ENCODE measurements at places on chromosomes 4 and X.
A peak's percentile ranks its signal among the peaks of the same experiment; 100 is the strongest.

- DNase-seq, result no peak
These were observed at the start of gene PRRG1 for GRCh38 chrX:37349221-37350033. Gene PRRG1 (plus strand): TSS chrX:37349364. CDS start chrX:37406250, 56,886 bp downstream.

DNA sequence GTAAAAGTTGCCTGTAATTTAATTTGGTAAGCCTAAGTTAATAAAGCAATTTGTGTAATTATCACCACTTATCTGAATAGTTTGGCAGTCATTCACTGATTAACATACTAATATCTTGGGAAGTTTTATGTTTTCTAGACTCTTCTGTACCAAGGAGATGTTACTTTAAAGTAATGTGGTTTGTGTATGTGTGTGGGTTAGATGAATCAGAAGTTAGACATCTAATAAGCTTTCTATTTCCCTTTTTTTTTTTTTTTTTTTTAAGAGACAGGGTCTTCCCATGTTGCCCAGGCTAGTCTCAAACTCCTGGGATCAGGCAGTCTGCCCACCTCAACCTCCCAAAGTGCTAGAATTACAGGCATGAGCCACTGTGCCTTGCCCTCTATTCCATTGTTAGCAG lies 5.3 kb downstream of the SLAIN2 start:
- no peak for DNase-seq

GRCh38 chrX:9708086-9708485 lies 57.6 kb downstream of the GPR143 start:
- DNase-seq, result no peak

- no peak for DNase-seq
These were observed 156.4 kb downstream of the PPARGC1A start for GRCh38 chr4:23733476-23733875.

GRCh38 chr4:75679876-75680575 lies 6.8 kb upstream of the G3BP2 start:
- no peak for DNase-seq

DNA sequence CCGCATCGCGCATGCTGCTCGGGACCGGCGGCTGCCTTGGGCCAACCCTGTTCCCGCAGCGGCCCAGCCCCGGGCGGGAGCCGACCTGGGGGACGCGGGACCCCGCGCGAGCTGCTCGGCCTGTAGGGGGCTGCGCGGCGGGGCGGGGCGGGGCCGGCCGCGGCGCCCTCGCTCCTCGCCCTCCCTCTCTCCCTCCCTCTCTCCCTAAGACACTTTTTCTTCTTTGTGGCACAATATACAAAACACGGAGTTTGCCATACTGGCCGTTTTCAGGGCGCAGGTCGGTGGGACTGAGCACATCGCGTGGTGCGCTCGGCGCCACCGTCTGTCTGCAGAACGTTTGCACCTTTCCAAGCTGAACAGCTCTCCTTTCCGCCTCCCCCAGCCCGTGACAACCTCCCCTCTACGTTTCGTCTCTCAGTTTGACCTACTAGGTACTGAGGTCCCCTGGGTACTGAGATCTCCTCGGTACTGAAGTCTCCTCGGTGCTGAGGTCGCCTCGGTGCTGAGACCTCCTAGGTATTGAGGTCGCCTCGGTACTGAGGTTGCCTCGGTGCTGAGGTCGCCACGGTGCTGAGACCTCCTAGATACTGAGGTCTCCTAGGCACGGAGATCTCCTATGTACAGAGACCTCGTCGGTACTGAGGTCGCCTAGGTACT lies 261.1 kb upstream of the PLCXD1 start:
- DNase-seq, result no peak

GRCh38 chr4:108619372-108620100 lies 840 bp upstream of the RPL34 start:
- DNase-seq, result no peak

DNA sequence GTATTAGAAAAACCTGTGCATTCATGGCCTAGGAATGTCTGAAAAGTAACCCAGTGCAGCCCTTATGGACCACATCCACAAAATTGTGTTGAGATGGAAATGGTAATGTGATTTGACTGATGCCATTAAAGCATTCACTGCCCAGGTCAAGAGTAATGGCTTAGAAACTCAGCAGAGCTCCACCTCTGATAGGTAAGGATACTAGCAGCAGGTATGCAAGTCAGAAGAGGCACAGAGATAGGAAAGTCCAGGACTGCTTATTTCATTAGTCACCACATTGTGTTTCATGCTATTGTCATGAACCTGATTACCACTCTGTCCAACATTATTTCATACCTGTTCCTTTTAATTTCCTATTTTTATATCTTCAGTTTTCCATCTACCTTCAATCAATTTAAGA lies 2042.2 kb downstream of the ARAP2 start:
- no peak for DNase-seq

DNA sequence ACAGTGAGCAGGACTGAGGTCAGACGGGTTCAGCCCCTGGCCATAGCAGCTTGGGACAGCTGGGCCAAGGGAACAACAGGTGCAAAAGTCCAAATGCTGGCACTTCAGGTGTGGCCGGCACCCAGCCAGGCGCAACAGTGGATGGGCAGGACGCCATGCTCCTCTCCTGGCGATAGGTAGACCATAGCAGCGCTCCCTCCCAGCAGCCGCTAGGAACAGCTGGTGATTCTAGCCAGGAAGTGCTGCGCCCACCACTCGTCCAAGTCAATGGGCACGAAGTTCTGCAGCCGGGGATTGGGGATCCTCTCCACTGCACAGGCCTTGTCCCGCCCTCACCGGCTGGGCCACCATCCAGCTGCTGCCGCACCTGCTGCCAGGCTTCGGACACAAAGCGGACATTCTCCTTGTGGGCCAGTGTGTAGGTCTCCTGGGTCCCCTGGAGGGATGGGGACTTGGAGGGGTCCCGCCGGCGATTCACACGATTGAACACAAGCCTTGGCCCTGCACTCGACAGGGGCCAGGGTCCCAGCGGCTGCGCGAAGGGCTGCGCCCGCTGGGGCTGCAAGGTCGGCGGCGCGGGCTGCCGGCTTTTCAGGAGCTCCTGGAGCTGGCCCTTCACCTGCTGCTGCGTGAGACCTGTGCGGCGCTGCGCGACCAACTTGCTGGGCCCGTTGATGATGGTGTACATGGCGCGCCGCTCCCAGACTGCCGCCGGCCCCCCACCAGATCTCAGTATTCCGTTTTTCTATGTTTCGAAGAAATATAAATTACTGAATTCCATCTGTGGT lies 227.5 kb upstream of the STK26 start:
- peak; percentile 37 for DNase-seq

DNA sequence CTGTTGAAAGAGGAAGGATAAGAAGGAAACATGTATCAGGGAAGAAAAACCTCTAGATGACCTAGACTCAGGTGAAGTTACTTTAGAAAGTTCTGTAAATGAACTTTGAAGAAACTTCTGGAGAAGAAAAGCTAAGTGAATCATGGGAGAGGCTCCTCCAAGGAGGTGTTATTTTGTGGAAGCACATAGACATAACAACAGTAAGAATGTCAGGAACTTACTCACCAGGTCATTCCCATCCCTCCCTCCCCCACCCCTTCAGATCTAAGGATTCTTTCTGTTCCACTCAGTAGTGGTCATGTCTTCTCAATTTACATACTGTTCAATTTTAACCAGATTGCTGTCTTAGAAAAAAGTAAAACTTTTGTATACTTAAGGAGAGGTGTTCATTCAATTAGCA lies 310.5 kb upstream of the DDX53 start:
- DNase-seq, result no peak

DNA sequence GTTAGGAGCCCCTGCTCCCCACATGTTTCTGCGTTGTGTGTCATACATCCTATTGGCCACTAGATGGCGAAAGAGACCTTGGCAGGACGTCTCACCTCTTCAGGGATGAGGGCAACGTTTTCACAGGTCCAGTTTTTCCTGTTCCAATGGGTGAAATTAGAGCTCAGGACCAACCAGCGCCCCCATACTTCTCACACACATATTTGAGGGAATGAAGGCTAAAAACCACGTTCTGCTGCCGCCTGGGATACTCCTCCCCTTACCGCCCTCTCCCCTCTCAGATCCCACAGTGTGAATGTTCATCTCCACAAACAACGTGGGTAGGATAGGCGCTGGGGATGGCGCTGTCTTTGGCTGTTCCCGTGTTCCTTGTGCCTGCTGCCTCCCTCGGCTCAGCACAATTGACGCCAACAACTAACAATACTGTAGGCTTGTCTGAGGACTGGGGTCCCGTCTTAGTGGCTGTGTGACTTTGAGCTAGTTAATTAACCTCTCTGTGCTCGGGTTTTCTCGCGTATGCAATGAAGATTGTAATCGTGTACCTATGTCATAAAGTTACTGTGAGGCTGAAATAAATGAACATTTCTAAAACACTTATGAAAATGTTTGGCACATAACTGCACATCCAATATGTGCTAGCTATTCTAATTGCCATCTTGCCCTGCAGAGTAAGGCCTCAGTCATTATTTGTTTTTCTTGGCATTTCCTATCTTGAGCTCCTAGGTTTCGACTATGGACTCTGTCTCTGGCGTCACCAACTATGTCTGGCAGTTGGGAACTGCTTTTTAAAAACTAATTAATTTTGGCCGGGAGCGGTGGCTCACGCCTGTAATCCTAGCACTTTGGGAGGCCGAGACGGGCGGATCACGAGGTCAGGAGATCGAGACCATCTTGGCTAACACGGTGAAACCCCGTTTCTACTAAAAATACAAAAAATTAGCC lies 181.3 kb upstream of the STK26 start:
- peak; percentile 17 for DNase-seq

GRCh38 chrX:130895299-130895698 lies 7.7 kb downstream of the ENOX2 start:
- no peak for DNase-seq

- peak; percentile 15 for DNase-seq
These were observed 207.5 kb downstream of the PDGFC start for GRCh38 chr4:156764145-156764544.

DNA sequence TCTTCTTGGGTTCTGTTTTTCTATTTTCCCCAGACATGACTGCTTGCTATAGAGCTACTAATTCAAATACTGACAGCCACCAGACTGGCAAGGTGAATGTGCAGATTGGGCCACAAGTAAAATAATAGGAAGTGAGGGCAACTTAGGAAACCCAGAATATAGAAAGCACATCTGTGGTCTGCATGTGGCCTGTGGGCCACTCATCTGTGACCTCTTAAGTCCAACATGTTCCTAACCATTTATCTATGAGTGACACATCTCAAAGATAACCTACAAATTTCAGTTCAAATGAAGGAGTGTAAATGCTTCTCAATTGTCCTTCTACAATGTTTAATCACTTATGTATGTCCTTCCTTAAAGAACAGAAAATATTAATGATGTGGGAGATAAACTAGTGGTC lies 128.9 kb downstream of the REELD1 start:
- DNase-seq, result no peak

GRCh38 chr4:128916832-128917231 lies 107.3 kb downstream of the JADE1 start:
- no peak for DNase-seq

DNA sequence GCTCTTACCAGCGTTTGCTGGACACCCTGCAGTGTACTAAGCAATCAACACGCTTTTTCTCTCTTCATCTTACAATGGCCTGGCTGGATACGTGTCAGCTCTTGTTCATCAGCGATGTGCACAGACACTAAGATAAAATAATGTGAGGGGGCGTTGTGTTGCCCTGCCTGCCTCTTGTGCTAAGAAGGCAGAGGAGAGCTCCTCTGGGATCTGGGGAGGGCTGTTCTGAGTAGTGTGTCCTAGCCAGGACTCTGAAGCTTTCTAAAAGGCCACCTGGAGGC lies 49.7 kb downstream of the NELFA start:
- no peak for DNase-seq

DNA sequence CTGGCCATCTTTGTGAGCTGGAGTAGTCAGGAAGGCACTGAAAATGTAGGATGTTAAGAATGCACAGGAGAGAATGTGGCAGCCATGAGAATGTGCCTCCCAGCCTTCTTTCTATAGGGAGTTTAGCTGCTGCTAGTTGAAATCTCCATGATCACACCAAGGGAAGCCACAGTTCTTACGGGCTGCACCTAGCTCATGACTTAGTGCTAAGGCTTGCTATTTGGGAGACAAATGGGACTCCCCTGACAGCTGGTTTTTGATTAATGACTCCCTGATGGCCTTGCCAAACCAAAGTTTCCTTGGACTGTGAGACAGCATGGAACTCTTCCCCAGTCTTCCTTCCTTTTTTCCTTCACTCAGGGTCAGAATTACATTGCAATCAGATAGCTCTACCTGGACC lies 9.2 kb downstream of the CTSO start:
- no peak for DNase-seq

GRCh38 chr4:157803421-157803820 lies 369.4 kb downstream of the GASK1B start:
- DNase-seq, result no peak

DNA sequence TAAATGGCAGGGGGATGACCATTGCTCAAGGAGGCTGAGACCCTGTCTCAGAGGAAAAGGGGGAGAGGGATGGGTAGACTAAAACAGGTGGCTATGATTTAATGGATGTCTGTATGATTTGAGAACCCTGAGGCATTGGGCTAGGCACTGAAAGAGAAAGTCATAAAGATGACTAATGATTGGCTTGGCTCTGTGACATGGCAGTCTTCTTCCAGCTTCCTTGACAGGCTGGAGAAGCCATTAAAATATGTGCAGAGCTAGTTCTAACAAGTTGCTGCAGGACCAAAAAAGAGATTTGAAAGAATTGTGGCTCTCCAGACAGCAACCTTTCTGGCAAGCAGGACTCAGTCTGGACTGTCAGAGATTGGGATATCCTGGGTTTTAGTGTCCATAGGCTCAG lies 53.6 kb downstream of the AMER1 start:
- no peak for DNase-seq

- no peak for DNase-seq
These were observed 345.7 kb upstream of the NR3C2 start for GRCh38 chr4:148787831-148788477.

DNA sequence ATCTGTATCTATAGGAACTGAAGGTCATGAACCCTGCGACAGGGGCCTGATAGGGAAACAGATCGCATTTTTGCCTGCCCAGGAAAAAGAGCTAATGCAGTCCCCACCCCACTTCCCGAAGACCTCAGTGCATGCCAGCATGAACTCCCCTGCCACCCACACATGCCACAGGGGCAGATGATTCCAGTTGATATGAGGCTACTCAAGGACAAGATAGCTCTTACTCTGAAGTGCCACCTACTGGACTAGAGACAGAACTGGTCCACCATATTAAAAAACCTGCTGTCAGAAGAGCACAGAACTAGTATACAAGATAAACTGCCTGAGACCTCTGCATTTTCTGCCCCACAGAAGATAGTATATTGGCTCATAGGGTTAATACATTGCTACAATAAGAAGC lies 68.0 kb downstream of the YIPF7 start:
- no peak for DNase-seq

DNA sequence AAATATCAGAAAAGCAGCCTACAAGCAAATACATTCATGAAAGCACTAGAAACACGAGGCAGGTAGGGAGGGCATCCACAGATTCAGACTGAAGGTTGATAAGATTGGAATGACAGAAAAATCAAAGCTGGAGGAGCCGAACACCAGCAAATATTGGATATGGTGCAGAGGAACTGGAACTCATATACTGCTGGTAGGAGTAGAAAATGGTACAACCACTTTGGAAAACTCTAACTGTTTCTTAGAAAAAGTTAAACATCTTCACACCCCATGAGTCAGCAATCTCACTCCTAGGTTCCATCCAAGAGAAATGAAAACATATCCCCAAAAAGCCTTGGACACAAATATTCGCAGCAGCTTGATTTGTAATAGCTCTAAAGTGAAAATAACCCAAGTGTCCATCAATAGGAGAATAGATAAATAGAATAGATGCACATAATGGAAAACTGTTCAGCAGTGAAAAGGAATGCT lies 27.1 kb downstream of the CD99L2 start:
- no peak for DNase-seq
